T-cell (primary cell): ENCODE measurements at places on chromosomes 11 and 22.
A peak's percentile ranks its signal among the peaks of the same experiment; 100 is the strongest.

DNA sequence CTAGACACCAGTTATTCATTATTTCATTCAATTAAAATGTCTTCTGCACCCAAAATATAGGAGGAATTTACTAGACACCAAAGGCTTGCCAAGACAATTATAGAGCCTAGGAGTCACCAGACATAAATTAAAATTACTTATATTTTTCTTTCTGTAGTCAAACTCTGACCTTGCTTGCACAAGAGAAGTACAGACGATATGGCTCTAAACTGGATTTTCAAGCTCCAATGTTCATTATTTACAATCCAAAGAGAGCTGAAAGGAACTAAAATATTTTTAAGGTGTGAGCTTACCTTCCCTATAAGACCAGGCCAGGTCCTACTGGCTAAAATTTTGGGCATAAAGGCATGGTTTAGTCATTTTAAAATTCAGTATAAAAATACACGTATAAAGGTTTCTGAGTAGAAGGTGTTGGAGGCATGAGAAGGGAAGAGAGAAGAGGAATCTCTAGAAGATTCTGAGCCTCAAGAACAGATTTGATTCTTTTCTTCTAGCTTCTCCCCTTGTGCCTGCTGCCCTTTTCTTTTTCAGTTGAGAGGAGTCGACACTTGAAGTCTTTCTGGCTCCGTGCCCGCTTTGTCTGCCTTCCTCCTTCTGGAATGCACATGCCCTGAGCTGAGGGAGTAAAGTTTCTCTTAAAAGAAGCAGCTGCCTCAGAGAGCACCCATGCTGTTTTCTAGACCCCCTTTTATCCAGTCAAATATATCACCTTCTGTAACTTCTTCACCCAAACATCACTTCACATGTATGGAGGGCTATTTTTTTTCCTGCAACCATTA lies 13.5 kb downstream of the C11orf97 start:
- DNase-seq: no peak

GRCh38 chr22:19111140-19111539 lies 11.1 kb downstream of the DGCR2 start:
- DNase-seq: no peak

GRCh38 chr22:36148411-36148810 lies 12.1 kb downstream of the APOL3 start:
- no peak for DNase-seq

DNA sequence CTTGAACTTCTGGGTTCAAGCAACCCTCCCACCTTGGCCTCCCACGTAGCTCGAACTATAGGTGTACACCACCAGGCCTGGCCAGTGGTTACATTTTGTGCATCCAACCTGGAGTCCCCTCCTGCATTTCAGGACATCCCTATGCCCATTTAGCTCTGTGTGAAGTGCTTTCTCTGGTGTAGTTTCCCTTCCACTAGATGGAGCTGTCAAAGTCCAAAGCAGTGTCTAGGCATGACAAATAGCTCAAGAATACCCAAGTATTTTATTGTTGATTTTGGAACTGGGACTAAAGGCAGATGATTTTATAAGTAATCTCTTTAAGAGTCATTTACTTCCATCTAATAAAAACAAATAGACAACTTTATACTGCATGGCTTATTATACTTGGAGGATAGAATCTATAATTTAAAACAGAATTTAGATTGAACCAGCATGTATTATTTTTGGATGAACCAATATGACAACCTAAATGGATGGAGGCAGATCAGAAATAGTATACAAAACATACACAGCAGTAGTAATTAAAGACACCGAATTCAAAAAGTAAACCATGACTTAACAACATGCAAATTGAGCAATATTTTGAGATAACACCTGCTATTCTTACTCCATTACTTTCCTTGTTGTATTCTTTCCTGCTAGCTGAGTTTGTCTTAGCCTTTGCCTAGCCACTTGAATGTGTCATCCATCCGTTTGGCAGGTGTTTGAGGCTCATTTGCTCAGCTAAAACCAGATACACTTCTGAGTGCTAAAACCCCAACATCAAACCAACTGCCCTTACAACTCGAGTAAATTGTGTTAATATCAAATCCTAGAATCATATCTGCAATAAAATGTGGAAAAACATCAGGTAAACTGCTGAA lies 37.7 kb downstream of the EIF4ENIF1 start:
- DNase-seq: no peak

- DNase-seq: no peak
These were observed 555.6 kb upstream of the LARGE1 start for GRCh38 chr22:34475886-34476285.

- no peak for DNase-seq
These were observed 23.3 kb downstream of the ARHGEF17 start for GRCh38 chr11:73331138-73331916.

GRCh38 chr11:102990145-102990544 lies 34.6 kb upstream of the MMP13 start:
- no peak for DNase-seq

- DNase-seq: peak; percentile 26
These were observed 13.6 kb upstream of the LGR4 start for GRCh38 chr11:27485930-27486773.

DNA sequence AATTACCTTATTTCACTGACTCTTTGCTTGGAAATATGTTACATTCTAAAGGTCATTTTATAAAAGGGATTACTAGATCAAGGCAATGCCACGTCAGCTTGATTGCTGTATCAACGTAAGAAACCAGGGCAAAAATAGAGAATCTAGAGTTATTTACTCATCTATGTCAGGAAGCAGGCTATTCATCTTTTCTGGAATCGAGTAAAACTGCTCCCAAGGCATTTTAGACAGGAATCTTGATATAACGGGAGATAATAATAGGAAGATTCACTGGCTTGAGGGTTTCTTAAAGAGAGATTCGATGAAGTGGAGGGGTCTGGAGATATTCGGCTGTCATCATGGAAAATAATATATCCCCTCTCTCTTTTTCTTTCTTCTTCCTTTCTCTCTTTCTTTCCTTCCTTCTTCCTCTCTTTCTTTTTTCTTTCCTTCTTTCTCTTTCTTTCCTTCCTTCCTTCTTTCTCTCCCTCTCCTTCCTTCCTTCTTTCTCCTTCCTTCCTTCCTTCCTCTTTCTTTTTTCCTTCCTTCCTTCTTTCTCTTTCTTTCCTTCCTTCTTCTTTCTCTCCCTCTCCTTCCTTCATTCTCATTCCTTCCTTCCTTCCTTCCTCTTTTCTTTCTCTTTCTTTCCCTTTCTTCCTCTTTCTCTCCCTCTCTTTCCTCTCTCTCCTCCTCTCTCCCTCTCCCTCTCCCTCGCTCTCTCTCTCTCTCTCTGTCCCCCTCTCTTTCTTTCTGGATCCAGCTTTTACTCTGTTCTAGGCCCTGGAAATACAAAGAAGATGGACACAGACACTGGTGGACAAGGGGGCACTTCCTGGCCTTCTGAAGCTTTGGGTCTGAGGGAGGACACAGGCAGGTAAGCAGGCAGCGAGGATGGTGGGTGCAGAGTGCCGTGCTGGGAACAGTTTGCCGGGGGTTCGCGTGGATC lies 18.1 kb upstream of the RASD2 start:
- no peak for DNase-seq

- no peak for DNase-seq
These were observed 6.1 kb upstream of the DDB2 start for GRCh38 chr11:47208628-47209027.

DNA sequence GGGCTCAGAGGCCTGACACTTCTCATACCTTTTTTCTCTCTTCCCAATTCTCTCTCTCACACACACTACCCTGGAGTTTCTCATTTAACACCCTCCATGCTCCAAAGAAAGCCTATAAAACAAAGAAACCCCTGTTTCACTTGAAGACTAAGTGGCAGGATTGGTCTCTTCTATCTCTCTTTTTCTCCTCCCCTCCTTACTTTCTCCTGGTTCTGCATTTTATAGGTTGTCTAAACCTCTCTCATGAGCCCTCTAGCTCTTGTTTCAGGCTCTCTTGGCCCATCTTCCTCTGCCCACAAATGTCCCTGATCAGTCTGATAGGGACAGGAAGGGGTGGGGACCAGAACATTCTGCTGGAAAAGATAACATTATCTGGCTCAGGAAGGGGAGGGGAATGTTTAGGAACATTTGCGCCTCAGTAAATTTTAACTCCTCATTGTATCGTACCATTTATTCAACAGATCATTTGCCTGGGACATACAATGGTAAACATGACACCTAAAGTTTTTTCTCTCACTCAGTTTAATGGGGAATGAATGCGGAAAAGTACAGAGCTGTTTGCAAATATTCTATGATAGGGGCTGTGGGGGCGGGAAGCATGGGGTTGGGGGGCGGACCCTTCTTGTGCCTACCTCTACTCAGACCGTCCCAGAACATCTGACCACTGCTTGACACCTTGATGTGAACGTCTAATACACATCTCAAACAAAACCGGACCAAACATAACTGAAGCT lies 10.8 kb downstream of the CRYBA4 start:
- DNase-seq: no peak

DNA sequence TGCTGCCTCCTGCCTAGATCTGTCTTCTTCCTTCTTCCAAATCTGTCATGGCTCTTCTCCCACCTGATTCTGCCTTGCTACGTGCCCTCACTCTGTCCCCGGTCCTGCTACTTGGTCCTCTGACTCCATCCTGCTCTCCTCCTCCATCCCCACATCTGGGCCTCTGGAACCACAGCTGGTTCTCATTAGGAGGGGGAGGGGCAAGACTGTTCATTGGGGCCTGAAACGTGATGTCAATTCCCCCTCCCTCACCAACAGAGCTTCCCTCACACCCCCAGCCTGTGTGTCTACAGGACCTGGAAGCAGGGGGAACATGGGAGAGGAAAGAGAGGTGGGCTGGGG lies 9.1 kb downstream of the DCHS1 start:
- no peak for DNase-seq

- DNase-seq: no peak
These were observed 102.4 kb upstream of the SERPIND1 start for GRCh38 chr22:20671409-20672081.

GRCh38 chr11:66749091-66749490 lies 20.1 kb upstream of the SPTBN2 start:
- no peak for DNase-seq

GRCh38 chr11:1728931-1729691 lies 21.3 kb downstream of the IFITM10 start:
- DNase-seq: no peak

DNA sequence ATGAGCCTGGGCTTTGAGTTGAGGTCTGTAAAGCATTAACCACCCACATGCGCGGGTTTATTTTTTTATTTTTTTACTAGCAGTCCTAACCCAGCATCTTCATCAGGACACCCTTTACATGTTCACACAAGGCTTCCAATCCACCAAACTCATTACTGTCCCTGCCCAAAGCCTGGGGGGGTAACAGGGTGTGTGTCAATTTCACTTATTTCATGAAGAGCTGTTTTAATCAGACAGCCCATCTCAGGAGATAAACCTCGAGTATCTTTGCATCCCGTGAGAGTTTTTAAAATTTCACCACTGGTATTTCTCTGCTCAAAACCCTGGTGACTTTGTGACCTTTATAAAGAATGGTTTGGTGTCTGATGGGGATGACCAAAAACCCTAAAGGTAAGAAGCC lies 45.6 kb downstream of the ANO1 start:
- no peak for DNase-seq

- DNase-seq: no peak
These were observed 14.8 kb upstream of the PRSS23 start for GRCh38 chr11:86785576-86785975.

DNA sequence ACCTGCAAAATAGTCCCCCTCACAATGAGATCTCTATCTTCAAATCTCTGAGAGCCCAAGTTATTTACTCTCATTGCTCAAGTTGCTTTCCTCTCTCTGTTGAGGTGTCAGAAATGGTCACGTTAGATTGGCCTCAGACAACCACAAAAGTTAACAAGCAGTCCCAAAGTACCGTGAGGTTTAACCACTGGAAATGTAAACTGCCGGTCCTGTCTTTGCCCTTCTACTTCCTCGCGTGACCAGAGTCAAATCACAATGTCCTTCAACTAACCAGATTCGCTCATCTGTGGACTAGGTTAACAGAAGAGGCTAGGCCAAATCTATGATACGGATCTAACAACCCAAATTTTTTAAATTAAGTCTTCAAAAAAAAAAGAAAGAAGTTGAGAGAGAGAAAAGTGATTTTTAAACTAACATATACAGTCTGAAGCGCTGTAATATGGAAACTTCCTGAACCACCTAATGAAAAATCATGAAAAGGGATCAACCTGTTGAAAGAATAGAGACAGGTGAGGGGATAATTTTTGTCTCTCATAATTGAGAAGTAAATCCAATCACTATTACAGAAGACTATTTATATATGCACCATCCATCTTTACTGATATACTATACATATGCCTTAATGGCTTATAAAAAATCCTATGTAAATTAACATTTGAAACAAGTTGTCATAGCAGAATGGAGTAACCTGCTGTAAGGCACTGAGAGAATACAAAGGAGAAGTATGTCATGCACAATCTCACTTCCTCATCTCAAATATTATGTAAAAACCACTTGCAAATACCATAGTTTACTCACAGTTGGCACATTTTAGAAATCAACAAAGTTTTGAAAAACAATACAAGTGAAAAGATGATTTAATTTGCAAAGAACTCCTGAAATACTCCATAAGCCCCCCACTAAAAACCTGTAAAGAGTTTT lies 3.3 kb upstream of the JAML start:
- no peak for DNase-seq

- no peak for DNase-seq
These were observed 457.0 kb downstream of the NTM start for GRCh38 chr11:131827430-131827829.

DNA sequence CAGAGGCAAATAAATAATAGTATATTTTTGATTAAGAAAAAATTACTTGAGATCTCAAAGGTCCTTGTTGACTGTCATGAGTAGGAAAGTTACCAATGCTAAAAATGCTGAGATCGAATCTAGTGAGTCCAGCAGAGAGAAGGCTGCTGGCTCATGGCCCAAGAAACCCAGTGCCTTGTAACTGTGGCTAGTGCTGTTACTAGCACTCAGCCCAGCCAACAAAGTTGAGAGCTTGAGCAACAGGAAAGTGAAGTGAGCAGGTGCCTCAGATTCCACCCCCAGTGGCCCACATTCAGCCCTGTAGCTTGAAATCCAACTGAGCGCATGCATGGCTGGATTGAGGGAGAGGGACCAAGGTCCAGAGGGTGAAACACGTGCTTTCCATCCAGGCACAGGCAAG lies 398.2 kb downstream of the SHANK2 start:
- DNase-seq: no peak

- DNase-seq: no peak
These were observed 11.3 kb downstream of the IZUMO1R start for GRCh38 chr11:94315664-94316063.
